ENCODE measurements at places on chromosomes 6 and 20.

DNA sequence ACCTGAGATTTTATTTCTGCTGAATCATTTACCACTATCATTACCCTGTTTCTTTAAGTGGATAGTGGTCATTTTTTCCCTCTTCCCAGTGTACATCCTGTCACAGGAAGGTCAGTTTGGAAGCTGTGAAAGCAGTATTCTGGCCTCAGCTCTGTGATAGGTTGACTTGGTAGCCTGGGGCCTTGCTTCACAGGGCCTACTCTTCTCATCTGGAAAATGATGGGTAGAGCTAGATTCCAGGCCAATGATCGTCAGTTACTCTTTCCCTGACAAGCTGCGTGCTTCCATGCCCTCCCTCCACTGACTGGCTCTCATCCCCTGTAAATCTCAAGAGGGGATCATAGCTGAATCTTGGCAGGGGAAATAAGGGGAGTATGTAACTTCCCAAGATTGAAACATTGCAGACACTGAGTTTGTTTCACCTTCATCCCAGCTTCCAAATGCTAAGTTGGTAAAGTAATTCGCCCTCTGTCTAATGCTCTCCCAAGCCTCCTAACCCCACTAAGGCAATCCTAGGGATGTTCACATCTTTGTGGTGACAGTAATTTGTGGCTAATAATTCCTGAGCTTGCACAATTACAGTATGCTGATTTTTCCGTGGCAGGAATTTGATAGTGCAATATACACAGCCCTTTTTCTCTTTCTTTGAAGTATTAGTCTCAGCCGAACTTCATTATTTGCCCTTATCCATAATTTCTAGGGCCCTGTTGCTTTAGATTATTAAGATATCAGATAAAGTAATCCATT lies 51.2 kb downstream of the VAPB start:
- DNase-seq: no peak

- DNase-seq: no peak
Measured at GRCh38 chr6:36788768-36789167, 50.5 kb downstream of the CPNE5 start.

DNA sequence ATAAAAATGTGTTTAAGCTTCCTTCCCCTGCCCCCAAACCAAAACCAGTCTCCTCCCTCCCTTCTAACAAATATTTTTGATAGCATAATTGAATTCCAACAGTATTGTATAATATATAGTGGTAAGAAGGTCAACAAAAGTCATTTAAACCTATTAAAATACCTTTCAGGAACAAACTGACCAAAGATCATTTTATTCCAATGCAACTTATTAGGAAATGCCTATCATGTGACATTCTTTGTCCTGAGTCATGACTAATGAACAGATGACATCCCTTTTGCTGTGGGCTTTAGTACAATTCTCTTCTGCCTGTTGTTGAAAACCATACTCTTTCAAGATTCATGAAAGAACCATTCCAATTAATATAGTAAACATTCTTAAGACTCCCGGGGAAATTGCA lies 51.5 kb upstream of the TRAF3IP2 start:
- DNase-seq: no peak

- no peak for DNase-seq
Measured at GRCh38 chr6:70725817-70726415, 58.2 kb downstream of the SMAP1 start.

GRCh38 chr6:127366282-127367022 lies 23.0 kb upstream of the ECHDC1 start:
- DNase-seq: no peak

GRCh38 chr6:14211562-14211942 lies 94.0 kb downstream of the CD83 start:
- no peak for DNase-seq

- DNase-seq: no peak
Measured at GRCh38 chr6:157800420-157801237, 22.4 kb upstream of the SNX9 start.

DNA sequence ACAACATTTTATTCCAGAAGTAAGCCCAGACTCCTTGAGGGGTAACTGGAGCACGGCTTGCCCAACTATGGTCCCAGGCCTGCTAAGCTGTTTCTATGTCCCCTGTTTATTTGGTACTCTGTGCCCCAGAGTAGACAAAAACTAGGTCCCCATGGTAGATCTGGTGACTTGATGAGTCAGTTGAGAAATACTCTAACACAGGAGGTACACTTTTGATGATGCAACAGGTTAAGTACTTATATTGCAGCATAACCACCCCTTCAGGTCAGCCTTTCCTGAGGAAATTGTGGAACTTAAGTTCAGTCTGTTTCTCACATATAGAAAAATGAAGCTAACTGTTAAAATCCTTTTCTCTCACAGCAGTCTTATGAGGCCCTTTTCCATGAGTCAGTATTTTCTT lies 19.6 kb downstream of the TTPAL start:
- DNase-seq: no peak

DNA sequence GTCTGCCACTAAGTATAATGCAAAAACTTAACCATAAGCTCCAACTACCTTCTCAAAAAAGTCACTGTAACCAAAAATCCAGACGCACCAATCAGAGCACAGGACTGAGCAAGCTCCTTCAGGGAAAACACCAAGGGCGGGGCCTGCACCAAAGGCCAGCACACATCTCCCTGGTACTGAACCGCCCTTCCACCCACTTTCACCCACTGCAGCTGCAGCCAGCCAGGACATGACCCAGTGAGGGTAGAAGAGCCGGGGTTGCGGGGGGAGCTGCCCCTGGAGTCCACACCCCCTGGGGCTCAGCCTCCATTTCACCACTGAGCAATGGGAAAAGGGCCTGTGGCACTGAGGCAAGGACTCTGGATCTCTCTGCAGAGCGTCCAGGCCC lies 54.3 kb downstream of the TAF4 start:
- no peak for DNase-seq

DNA sequence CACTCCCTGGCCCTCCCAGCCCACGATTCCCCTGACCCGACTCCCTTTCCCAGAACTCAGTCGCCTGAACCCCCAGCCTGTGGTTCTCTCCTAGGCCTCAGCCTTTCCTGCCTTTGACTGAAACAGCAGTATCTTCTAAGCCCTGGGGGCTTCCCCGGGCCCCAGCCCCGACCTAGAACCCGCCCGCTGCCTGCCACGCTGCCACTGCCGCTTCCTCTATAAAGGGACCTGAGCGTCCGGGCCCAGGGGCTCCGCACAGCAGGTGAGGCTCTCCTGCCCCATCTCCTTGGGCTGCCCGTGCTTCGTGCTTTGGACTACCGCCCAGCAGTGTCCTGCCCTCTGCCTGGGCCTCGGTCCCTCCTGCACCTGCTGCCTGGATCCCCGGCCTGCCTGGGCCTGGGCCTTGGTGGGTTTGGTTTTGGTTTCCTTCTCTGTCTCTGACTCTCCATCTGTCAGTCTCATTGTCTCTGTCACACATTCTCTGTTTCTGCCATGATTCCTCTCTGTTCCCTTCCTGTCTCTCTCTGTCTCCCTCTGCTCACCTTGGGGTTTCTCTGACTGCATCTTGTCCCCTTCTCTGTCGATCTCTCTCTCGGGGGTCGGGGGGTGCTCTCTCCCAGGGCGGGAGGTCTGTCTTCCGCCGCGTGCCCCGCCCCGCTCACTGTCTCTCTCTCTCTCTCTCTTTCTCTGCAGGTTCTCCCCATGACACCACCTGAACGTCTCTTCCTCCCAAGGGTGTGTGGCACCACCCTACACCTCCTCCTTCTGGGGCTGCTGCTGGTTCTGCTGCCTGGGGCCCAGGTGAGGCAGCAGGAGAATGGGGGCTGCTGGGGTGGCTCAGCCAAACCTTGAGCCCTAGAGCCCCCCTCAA lies at the start of gene LTA:
Gene LTA (plus strand): TSS at position 249 of the 871 bp plus-strand sequence. CDS start 454 bp downstream, at position 703.
- no peak for DNase-seq

- peak; percentile 32 for DNase-seq
Measured at GRCh38 chr6:124870611-124871459, 91.4 kb upstream of the RNF217 start.

- no peak for DNase-seq
Measured at GRCh38 chr6:36109092-36109491, 21.2 kb upstream of the MAPK13 start.

GRCh38 chr6:34555007-34555322 lies 1.2 kb downstream of the SPDEF start:
- DNase-seq: no peak

DNA sequence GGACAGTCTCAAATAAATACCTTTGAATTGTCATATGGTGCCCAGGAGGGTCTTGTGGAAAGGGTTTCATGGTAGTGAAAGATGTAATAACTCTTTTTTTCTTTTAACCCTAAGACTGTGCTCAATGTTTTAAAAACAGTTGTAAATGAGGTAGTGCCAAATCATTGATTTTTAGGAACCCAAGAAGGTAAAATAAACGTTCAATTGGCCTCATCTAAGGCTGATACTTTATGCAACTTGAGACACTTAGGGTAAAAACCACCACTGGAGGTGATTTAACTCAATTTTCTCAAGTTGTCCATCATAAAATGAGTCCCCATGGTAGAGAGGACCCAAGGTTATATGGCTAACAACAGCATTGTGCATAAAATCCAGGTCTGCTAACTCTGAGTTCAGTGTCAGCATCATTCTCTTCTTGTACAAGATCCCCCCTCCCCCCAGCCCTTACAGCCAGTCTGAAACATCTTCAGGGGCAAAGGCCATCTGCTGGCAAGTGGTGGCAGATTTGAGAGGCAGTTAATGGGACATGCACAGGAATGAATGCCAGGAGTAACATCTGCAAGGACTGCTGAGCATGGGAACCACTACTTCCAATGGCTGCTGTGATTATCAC lies 244.4 kb downstream of the GMPR start:
- DNase-seq: no peak

DNA sequence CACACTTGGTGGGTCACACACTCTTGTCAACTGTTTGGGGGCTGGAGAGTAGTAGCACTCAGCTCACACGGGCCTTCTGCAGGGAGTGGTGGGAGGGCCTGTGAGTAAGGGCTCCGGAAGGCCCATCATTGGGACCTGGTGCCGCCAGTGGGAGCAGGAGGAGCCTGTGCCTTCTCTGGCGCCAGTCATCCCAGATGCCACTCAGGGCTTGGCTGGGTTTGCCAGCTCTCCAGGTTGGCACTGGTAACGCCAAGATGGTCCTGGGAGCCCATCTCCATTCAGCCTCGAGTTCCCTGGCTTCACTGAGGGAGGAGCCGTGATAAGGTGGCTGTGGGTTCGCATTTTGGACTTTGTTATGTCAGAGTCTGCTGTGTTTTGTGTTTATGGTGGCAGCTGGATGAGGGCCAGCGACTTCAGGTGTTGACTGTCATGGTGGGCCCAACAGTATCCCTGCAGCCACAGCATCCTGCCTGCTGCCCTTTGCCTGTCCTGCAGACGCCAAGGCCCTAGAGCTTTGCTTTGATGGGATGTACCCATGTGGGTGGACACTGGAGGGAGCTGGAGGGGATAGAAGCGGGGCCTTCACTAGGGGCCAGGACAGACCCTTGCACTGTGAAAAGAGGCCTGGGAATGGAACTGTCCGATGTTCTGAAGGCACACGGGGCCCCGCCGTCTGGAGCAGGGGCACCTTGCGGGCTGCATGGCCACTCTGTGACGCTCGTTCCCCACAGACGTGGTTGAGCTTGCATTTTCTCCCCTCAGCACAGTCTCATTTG lies 13.3 kb upstream of the DNAJC5 start:
- DNase-seq: no peak

DNA sequence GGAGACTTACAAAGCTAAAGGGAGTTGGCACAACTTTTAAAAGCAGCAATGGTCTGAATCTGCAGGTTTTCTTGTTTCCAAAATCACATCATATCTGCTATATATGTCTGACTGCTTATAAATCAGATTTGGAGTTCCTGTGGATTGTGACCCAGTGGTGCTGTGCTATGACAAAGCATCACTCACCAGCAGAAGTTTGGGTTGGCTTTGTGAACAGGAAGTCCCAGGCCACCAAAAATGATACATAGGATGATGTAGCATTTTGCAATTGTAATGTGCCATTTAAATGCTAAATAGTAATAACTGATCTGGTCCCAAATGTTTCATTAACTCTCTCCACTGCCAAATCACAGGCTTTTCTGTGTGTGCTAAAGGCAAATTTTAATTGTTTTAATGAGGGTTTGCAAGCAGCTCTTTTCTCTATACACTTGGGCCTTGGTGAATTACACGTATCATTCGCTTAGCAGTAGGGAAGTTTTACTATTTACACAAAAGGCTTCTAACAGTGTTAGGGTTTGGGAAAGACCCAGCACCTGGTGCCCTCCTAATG lies 60.8 kb downstream of the SYNDIG1 start:
- DNase-seq: no peak

DNA sequence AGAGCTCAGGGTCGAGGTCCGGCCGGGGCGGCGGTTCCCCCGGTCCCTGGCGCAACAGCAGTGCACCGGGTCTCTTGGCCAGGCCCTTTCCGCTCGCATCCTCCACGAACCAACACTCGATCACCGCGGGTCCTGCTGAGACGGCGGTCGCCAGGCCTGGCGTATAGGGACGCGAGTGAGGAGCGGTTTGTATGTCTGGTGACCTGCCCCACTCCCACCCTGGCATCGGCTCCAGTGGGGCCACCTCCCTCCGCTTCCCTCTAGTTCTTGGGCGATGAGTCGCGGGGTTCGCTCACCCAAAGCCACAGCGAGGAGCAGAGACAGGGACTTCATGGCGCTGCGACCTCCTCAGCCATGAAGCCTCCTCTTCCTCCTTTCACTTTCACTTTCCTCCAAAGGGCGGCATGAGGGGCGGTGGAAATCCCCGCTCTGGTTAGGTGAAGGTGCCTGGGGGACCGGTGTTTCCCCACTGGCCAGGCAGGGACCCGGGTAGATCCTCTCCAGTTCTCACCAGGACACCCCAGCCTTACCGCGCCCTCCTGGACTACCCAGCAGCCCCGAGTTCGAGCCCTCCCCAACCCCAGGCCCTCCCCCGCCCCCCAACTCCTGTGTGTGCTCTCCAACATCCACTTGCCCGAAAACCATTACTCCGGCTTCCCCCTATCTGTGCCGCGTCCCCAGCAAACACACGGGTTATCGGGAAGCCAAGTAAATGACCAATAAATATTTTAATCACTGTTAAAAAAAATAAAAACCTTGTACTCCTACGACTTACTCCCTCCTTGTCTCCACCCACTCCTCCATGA lies at the start of gene TAPBP:
Gene TAPBP (minus strand): TSS at position 370 of the 806 bp plus-strand sequence. CDS start 37 bp downstream, at position 333.
- DNase-seq: no peak

- DNase-seq: no peak
Measured at GRCh38 chr6:121093928-121094327, 240.4 kb downstream of the TBC1D32 start.

DNA sequence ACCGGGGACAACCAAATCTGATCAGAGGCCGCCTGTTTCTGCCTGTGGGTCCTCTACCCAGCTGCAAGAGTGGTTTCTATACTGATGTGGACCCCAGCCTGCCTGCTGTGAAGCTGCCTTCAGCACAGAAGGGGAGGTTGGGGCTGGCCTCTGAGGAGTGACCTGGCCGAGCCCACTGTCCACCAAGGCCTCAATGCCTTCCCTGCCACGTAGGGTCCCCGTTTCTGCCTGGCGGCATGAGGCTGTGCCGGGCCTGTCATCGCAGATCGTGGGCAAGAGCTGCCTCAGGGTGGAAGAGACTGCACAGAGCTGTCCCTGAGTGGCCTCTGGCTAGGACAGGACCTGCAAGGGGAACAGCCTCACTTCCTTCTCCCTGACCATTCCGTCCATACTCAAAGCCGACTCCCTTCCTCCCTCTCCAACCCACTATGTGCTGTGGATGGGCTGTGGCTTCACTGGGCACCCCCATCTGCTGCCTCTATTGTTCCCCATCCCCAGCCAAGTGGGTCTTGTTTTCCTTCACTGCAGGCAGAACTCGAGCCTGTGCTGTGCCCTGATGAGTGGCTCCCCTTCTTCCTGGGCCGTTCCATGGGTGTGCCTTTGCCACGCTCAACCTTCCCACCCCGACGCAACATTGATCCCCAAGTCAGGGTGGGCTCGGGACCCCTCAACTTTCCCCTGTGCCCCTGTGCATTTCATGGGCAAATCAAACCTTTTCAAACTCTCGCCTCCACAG lies 60.3 kb downstream of the ERMARD start:
- no peak for DNase-seq
